NCI-H510A treated with DMSO at 0.1 percent for 48 hours (cell line): ENCODE measurements at places on chromosomes 6 and 20.
A peak's percentile ranks its signal among the peaks of the same experiment; 100 is the strongest.

- peak; percentile 36 for DNase-seq
Measured at GRCh38 chr6:6969761-6970223, 138.0 kb upstream of the RREB1 start.

GRCh38 chr6:144364782-144365181 lies 79.6 kb downstream of the UTRN start:
- no peak for DNase-seq

DNA sequence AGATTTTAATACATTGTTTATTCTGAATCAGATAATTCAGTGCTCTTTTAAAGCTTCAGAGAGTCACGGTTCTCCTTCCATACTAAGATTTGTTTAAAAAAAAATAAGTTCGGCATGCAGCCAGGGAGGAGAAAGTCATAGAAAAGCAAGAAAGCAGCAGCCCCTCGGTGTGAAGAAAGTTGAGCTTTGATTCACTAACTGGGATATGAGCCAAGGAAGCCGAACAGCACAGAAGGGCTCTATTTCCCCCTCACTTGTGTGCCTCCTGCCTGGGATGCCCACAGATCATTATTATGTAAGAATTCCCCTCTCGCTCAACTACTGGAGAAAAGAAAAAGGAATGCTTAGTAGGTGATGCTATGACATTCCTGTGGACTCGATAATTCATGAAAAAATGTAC lies 69.3 kb upstream of the SYNJ2 start:
- no peak for DNase-seq

DNA sequence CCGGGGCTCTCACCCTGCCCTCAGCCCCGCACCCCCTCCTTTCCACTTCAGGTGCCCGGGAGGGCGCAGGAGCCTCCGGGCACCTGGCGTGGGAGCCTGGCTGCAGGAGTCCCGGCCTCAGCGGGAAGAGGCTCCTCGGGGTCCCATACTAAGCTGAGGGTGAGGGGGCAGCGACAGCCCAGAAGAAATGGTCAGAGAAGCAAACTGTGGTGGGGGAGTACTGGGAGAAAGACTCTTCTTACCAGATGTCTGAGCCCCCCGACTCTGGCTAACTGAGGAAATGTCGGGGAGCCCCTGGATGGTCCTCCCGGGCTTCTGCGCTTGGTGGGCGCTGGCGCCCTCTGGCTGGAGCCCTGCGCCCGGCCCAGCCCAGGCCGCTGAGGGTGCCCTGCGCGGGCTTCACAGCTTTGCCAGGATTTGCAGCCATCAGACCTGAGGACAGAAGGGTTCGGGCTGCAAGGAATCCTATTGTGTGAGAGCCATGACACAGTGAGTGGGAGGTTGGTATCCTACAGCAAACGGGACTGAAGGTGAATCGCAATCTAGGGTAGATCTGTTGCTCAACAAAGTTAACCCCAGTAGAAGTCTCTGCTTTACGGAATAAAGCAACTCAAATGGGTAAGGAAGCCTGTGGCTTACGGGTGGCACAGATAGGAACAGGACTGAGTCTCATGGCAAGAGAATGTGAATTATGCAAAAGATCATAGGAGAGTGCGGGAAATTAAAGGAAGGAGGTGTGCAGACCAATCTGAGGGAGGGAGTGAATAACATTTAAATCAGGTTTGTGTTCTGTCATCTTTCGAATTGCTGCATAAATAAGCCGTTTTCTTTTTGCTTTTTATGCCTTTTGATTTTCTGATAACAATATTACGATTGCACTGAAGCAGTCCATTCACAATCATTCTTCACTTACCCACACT lies 639 bp upstream of the RCAN2 start:
- DNase-seq, result peak; percentile 83

GRCh38 chr20:20897922-20898321 lies 185.5 kb upstream of the RALGAPA2 start:
- no peak for DNase-seq
